GM12892 (cell line): ENCODE measurements at places on chromosomes 6 and 20.

GRCh38 chr6:135520781-135521180 is 23.2 kb upstream of the AHI1 start:
- DNase-seq: no peak

- no peak for DNase-seq
Measured at GRCh38 chr6:1144842-1145767, 166.8 kb upstream of the FOXQ1 start.

- DNase-seq: no peak
Measured at GRCh38 chr6:150377211-150377781, 8.5 kb downstream of the IYD start.

DNA sequence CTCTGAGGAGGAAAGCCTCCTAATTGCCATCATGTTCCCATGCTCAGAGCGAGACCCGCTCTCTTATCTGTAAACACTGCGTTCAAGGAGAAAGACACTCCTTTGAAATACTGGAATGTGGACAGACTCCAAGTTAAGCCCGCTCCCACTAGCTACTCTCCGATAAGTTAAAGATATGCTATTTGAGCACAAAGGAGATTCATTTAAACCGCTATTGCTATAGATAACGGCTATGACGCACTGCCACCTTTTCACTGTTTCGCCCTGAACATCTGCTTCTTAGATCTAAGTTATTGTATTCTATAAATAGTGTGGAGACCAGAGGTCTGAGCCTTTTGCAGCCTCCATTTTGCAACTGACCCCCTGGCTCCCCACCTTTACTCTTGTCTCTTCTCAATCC is 82.3 kb downstream of the GPX5 start:
- DNase-seq: no peak

GRCh38 chr6:35717449-35718374 is 19.1 kb upstream of the ARMC12 start:
- DNase-seq: no peak

DNA sequence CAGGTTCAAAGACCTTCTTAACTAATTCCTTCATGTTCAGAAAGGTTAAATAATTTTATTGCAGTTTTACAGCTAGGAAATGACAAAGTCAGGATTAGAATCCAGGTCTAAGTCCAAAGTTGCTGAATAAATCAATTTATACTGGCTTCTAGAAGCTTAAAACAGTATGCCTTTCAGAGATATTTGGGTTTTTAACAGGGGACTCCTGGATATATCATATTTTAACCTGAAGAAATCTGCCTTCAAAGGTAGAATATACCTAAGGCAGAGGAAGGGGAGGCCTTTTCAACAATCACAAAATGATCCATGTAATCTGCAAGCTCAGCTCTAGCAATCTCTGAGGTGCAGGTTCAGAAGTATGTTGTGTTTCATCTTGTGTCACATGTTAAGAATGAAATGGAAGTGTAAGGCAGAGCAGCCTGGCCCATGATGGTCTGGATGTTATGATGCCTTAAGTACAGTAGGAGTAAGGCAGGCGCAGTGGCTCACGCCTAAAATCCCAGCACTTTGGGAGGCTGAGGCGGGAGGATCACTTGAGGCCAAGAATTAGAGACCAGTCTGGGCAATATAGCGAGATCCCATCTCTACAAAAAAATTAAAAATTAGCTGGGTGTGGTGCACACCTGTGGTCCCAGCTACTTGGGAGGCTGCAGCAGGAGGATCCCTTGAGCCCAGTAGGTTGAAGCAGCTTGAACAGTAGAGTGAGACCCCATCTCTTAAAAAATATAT is 123.9 kb downstream of the SOBP start:
- no peak for DNase-seq

- no peak for DNase-seq
Measured at GRCh38 chr20:6053064-6053775, 640 bp downstream of the LRRN4 start.

DNA sequence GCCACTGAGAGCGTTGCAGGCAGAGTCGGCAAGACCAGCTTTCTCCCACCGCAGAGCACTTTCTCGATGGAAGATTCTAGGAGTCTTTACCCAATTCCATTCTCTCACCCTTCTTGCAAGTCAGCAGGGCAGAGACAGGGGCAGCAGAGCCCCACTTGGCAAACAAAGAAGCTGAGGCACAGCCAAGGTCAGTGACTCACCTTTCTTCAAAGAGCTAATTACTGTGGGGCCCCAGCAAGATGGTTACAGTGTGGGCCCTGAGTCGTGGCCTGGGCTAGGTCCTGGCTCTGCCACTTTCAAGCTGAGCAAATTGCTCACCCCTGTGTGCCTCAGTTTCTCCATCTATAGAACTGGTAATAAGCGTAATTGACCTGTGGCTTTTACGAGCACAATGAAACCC is 277.0 kb downstream of the PREX1 start:
- no peak for DNase-seq

DNA sequence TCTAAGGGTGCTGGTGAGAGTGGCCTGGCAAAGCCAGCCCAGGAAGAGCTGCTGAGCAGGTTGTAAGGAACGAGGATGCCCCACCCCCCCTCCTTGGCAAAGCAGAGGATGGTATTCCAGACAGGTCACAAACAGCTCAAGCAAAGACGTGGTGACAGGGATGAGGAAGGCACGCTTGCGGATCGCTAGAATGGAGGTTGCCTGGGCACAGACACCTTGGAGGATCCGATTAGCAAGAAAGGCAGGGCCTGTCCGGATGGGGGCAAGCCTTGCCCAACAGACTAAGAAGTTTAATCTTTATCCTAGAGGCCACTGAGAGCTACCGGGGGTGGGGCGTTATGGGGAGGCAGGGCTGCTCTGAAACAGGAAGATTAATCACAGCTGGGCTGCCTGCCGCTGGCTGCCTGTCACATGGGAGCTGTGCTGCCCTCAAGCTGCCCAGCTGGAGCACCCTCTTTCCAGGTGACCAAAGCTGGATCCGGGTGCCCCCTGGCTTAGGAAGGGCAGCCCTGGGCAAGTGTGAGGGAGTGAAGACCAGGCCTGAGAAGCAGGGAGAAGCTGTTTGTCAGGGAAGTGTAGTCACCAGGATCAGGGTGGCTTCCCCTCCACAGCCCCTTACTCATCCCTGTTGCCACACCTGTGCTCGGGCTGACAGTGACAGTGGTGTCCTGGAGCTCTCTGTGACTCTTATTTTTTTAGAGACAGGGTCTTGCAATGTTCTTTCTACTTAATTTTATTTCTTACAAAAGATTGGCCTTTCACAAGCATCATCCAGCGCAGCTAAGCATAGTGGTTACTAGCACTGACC is 9.1 kb upstream of the MAPK13 start:
- no peak for DNase-seq

GRCh38 chr20:41329435-41330342 is 10.9 kb upstream of the LPIN3 start:
- no peak for DNase-seq

DNA sequence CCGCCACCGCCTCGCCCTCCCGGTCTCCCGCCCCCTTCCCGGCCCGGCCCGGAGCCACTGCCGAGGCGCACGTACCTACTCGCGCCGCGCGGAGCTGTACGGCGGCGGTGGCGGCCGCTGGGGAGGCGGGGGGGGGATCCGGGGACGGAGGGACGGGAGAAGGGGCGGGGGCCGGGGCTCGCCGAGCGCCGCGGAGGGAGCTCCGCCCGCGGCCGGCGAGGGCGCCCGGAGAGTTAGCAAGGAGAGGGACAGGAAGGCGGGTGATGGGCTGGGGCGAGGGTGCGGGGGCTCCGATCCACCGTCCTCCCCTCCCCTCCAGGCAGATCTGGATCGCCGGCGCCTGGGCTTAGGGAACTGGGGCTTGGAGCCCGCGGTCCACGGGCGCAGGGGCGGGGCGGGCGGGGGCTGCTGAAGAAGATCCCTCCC is 548 bp upstream of the TMEM74B start:
- DNase-seq: no peak

DNA sequence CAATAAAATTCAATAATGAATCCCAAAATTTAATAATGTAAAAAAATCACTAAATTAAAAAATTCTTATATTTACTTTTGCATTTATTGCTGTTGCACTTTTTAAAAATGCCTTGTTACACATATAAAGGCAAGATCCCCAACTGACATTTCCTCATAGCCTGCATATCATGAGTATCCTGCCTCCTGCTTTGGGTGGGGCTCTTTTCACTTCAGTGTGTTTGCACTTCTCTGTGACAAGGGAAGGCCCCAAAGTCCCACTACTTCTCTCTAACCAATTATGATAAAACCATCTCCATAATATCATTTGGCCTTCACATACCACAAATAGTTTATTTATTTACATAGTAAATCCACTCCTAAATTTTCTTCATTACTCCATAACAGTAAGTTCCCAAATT is 446.1 kb upstream of the MARCKS start:
- no peak for DNase-seq
